Thyroid gland (tissue), 4 donors: ENCODE measurements at places on chromosomes 3 and 15.

- no peak for DNase-seq
These were observed 46.6 kb downstream of the SMAD6 start for GRCh38 chr15:66748708-66749035.

- DNase-seq = no peak
These were observed 6.0 kb downstream of the MINDY2 start for GRCh38 chr15:58777107-58777506.

DNA sequence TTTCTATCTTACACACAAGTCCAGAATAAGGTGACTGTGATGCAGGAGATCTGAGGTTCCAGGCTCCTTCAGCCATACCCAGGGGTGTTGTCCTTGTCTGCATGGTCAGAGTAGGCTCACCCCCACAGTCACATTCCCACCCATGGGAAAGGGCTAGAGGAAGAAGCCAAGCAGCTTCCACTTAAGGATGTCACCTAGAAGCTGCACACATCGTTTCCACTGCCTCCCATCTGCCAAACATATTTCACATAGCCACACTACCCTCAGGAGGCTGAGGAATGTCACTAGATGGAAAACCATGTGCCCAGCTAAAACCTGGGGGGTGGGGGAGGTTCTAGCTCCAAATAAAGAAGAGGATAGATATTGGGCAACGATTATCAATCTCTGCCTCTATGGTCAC, 58.1 kb downstream of the TMEM39A start:
- DNase-seq = no peak

DNA sequence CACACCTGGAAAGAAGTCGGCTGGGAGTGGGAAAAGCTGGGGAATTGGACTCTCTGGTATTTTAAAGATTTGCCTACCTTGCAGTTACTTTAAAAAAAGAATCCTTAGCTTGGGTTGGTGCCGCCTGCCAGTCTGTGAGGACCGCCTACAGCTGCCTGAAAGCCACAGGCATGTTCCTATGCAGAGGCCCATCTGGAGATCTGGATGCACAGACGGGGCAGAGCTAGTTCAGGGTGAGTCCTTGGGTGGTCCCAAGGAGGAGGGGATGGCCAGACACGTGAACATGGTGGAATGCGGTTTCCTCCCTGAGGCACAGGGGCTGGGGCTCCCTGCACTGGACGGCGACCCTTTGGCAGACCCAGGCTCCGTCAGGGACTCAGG, 113.2 kb upstream of the IQSEC1 start:
- no peak for DNase-seq

- DNase-seq = no peak
These were observed 14.6 kb upstream of the RPS17 start for GRCh38 chr15:82554849-82555248.

- DNase-seq = no peak
These were observed 22.1 kb downstream of the RAB8B start for GRCh38 chr15:63211549-63211948.

DNA sequence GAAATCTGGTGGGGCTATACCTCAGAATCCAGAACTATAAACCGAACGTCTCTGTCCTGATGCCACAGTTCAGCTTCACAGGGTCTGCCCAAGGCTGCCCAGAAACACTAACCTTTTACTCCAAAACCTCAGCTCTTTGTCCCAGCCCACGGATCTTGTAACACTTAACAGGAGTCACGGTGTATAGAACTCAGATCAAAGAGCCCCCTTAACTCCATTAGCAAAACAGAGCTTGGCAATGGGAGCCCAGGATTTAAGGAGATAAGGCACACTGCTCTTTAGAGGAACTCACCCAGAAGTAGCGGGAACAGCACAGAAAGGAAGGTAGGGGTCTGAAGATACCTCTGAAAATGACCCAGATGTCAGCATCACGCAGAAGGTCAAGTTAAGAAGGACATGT, 68.8 kb upstream of the SOX14 start:
- DNase-seq = no peak

DNA sequence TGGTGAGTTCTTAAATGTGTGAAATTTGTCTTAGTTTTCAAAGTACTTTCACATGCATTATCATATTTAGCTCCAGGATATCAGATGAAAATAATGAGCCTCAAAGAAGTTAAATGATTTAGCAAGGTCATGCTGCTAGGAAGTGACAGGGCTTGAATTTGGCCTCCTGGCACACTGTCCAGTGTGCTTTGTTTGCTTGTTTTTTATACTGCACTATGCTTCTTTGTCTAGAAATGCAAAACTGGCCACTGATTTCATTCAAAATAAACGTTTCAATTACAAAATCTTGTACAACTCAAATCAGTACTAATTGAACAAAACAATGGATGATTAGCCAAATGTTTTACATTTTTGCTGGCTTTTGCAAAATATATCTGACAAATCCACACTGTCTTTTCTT, 583.3 kb upstream of the CBLB start:
- no peak for DNase-seq

- no peak for DNase-seq
These were observed 52.4 kb upstream of the RGMA start for GRCh38 chr15:93141371-93141794.

GRCh38 chr3:129311054-129311902, 32.6 kb downstream of the HMCES start:
- DNase-seq = no peak

DNA sequence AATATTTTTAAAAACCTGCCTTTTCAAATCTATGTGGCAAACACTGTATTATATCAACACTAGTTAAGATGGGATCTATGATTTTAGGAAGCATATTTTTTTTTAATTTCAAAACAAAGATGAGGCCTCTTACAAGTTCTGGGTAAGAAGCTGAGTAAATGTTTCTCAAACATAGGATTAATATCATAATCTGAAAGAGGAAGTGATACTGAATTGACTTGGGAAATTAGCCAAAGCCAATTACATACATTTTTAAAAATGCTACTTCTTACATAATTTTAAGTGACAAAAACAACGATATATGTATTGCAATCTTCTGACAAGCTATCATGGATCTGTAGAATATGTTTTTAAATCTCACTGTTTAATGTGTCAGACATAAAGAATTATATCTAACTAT, 135.1 kb upstream of the UBP1 start:
- no peak for DNase-seq

- DNase-seq = no peak
These were observed 15.1 kb downstream of the LINGO1 start for GRCh38 chr15:77617476-77618230.

- DNase-seq = peak; percentile 63
These were observed 34.3 kb downstream of the IRAK2 start for GRCh38 chr3:10198761-10199649.

DNA sequence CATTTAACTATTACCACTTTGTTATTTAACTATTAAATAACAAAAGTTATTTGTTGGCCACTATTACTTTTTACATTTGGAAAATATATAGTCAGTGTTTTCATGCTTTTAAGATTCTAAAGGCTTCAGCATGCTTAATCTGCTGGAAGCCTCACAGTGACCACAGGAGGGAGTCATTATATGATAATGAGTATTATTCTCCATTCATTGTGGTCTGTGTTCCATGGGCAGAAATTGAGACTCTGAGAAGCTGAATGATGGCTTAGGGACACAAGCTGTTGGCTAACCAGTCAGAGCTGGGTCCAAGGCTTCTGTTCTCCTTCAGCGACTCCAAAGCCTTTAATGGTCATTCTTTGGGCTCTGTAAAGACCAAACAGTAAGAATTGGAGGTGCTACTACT, 64.7 kb downstream of the BFSP2 start:
- peak; percentile 10 for DNase-seq
